ENCODE measurements at places on chromosomes 2 and 18.

DNA sequence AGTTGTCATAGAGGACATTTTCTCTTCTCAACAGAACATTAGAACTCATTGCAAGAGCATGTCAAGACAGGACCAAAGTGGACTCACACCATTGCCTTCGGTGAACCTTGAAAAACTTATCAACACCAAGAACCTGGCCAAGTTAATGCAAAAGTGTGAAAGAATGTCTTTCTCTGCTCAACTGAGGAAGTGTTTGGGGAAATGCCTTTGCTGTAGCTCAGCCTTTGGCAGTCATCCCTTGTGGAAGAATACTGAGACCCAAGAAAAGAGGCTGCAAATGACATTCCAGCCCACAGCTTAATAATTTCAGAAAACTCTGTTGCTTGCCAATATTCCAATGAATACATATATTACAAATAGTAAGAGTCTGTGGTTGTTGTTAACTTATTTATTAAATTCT is 728.8 kb upstream of the PIK3C3 start:
- no peak for DNase-seq

DNA sequence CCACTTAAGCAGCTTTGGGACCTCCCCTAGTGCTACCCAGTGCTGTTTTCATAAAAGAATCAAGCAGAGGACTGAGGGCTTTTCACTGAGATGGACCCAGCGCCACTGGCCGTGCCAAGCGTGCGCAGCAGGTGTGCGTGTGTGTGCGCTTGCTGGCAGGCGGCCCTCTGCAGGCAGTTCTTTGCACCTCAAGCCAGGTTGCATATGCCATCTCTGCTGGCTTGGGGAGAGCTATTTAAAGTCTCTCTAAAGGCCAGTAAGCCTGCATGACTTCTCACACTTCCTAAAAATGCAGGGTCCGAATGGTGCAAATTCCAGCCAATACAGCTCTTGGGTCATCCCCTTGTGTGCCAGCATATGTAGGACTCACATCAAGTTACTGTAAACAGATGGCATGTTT is 255.5 kb downstream of the RNF152 start:
- no peak for DNase-seq

- no peak for DNase-seq
These were observed 27.9 kb downstream of the TGFBRAP1 start for GRCh38 chr2:105301646-105302045.

DNA sequence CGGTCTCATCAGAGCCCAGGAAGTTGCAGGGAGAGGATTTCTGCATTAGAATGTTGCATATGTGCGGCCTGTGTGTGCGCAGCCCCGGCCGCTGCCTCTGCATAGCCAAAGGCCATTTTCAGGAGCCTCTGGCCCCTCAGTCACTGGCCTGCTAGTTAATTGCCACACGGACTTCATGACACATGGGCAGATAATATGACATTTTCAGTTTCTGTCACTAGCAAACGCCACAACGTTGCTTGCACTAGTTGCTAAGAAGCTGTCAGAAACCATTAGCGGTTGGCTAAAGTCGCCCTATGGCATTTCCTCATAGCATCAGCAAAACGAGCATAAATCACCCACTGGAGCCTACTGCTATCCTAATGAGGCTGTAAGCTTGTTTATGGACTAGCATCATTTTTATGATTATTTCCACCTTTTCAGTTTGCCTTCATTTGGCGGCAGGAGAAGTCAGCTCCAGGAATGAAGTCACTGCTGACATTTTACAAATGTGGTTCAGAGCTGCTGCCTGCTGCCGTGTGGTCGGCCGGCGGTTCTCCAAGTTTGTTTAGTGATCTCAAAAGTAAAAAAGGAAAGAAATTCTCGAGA is 73.7 kb downstream of the MEIS1 start:
- DNase-seq: no peak

- no peak for DNase-seq
These were observed 906.1 kb upstream of the SLC39A10 start for GRCh38 chr2:194750926-194751325.

DNA sequence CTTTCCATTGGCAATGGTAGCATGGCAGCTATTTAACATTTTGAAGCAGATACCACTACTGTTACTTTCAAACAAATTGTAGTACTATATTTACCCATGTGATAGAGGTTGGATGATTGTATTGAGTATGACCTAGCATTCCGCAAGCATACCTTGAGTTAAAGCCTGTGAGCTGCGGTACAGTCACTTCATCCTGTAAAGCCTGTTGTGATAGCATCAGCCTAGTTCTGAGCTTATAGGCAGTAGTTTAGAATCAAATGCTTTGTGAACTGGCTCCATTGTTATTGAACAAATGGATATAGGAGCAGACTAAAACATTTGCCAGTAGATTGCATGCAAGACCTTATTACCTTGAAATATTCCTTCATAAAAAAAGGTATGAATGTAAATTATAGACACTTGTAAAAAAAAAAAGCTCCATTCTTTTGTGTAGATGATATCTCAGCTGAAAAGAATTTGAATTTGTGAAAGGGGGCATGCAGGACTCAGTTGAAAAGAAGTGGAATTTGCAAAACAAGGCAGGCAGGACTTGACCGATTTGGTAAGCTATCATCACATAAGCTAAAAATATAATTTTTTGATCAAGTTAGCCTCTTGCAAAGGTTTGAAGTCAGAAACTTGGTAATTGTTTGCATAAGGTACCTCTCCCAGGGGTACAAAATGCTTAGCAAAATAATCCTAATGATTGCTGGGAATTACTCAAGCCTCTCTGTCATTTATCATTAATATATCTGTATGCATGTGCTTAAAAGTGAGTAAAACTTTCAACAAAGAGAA is 138.5 kb upstream of the ITGA4 start:
- no peak for DNase-seq

DNA sequence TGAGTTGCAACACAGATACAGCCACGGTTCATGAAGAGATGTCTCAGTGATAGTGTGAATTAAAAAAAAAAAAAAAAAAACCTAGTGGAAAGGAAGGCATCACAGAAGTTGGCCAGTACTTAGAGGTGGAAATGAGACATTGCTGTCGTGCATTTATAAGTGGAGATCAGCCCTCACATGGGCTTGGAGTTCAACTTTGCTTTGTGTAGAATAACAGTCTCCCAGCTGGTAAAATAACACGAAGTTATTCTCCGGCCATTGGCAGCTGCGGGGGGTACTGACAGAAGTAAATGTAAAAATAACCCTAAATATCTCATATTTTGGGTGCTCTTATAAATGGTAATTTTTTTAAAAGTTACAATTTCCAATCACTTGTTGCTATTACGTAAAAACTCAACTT is 98.8 kb upstream of the TMEM18 start:
- DNase-seq: no peak

- no peak for DNase-seq
These were observed 5.6 kb downstream of the CPSF3 start for GRCh38 chr2:9428965-9429577.

DNA sequence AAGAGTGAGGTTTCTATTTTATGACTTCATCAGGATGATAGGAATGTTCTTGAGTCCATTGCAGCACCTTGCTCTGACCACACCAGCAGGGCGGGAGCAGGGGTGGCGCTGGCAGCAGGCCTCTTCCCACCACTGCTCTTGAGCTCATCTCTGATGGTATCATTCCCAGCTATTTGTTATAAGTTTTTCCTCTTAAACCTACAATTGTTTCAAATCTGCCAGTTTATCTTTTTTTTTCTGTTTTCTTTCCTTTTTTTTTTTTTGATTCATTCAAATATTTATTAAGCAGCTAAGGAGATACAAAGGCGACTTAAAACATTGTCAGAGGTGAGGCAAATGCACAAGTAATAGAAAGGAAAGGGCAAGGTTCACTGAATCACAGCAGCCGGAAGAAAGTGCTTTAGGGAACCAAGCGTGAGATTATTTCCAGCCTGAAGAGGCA is 28.7 kb downstream of the NIFK start:
- DNase-seq: no peak

- DNase-seq: no peak
These were observed 95.9 kb upstream of the DLGAP1 start for GRCh38 chr18:4551001-4551360.
